Fibroblast of skin of back (primary cell): ENCODE measurements at places on chromosomes 13 and 19.

DNA sequence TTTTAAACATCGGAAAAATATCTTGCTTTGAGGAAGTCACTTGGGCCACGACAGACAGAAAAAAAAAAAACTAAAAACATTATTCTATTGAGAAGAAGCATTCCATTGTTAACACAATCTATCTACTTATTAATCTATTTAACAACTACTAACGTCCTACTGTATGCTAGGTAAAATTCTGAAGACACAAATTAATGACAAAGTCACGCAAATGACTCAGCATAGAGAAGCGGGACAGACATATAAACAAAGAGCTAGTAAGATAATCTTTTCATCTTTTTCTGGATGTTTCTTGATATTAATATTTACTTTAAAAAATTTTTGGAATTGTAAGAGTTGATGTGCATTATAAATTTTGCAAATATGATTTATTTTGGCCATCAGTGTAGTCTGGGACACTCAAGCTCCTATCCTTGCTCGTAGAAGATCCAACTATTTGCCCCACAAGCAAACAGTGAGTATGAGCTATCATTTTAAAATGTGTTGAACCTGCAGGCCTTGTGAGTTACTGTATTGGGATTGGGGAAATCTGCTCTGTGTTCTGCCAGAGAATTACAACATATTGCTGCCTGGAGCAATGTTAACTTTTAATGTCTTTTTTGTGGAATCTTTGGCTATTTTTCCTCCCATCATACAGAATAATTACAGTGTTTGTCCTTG lies 109.1 kb downstream of the PCDH9 start:
- DNase-seq: peak; percentile 22

- DNase-seq: peak; percentile 21
These were observed 40.9 kb upstream of the UFM1 start for GRCh38 chr13:38308736-38309135.

GRCh38 chr13:23666582-23666981 lies 96.4 kb downstream of the TNFRSF19 start:
- DNase-seq: no peak

- DNase-seq: no peak
These were observed 22.1 kb downstream of the ARID3A start for GRCh38 chr19:947707-948539.

DNA sequence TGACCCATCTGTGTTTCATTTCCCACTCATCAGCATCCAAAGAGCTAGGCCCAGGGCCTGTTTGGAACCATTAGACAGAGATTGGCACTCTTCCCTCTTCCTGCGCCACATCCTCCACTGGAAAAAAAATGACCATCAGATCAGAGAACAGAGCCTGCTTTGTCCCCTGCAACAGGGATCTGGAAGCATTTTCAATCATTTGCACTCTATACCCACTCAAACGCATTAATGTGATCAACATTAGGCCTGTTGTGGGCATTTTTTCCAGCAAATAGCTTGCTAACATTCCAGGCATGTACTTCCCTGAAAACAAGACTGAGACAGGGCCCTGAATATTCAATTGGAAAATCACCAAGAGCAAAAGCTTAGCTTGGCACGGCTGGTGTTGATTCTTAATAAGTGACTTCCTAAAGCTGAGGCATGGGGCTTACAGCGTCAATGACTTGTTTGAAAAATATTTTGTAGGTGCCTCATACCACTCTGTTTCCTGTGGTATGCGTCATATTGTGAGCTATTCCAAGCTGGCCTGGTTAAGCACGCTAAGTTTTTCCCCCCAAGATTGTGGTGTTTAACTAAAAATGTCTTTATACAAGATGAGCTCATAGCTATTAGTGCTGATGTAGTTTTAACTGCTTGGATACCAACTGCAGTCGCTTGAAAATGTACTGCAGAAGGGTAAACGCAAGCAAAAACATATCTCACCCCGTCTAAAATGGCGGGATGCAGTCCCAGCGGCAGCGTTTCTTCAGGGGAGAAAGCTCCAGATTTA lies 404.4 kb downstream of the SPRY2 start:
- peak; percentile 100 for DNase-seq

DNA sequence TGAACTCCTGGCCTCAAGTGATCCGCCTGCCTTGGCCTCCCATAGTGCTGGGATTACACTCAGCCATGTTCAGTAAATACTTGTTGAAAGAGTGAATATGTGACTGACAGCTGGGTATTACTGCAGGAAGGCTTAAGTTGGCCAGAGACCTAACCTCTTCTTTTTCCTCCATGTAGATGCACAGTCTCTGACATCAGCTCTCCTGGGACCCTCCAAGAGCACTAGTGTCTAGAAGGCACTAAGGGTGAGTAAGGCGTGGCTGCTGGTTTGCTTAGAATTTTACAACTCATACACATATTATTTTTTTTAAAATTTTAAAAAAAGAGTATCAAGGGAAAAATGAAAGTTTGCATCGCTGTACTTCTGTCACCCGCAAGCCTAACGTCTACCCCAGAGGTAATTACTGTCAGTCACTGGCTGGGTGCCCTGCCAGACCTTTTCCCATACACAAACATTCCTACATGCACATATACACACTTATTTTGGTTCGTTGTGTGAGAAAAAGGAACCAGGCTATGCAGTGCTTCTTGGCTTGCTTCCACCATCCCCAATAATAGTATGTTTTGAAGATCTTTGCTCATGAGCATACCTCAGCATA lies 122.0 kb downstream of the SIPA1L3 start:
- peak; percentile 93 for DNase-seq

DNA sequence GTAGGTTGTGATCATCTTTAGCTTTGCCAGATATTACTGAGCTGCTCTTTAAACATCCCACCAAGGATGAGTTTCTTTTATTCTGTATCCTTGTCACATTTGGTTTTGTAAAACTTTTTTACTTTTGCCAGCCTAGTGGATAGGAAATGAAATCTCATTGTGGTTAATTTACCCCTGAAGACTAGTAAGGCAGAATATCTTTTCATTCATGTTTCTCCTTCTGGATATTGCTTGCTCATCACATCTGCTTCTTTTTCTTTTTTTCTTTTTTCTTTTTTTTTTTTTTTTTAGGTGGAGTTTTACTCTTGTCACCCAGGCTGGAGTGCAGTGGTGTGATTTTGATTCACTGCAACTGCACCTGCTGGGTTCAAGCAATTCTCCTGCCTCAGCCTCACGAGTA lies 31.3 kb downstream of the SIPA1L3 start:
- no peak for DNase-seq

GRCh38 chr19:4007021-4007835 lies at the start of gene PIAS4:
Gene PIAS4, plus strand, starts transcription at chr19:4007736. Its CDS starts 25 bp downstream, at chr19:4007761.
- DNase-seq: peak; percentile 94

GRCh38 chr13:112970552-112971287 lies 1.7 kb downstream of the MCF2L start:
- DNase-seq: no peak

DNA sequence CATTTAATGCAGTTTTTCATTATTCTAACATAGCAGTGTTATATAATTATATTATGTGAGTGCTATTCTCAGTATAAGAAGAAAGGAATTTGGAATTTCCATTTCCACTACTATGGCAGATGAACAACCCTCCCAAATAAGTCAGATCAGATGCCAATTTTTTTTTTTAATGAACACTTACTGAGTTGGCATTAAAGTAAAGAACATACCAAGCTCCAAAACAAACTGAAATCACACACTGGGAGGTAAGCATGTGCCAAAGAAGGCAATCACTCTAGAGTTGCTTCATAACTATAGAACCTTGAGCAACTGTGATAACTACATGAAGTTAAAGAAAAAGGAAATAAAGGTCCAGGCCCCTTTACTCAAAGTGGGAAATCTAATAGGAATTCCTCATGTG lies 90.3 kb downstream of the RNF17 start:
- DNase-seq: no peak

GRCh38 chr19:18514800-18515682 lies 6.8 kb downstream of the ELL start:
- no peak for DNase-seq

DNA sequence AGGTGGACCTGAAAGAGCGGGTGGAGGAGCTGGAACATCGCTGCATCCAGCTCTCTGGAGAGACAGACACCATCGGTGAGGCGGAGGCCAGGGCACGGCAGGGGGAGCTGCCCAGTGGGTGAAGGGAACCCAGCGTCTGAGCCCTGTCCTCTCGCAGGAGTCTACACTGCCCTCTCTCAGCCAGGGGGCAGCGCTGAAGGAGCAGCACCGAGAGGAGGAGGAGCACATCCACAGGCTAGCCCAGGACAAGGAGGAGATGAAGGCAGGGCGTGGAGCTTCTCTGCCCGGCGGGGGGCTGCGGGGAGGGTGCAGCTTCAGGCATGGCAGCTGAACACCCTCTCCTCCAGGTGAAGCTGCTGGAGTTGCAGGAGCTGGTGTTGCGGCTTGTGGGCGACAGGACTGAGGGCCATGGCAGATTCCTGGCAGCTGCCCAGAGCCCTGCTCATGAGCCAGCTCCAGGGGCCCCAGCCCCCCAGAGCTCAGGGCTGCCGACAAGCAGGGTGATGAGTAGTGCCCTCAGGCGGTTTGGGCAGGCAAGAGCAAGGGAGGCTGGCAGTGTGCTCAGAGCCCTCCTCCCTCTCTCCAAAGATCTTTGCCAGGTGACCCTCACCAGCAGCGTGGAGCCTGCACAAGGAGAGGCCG lies 31.4 kb upstream of the ZNF492 start:
- no peak for DNase-seq

DNA sequence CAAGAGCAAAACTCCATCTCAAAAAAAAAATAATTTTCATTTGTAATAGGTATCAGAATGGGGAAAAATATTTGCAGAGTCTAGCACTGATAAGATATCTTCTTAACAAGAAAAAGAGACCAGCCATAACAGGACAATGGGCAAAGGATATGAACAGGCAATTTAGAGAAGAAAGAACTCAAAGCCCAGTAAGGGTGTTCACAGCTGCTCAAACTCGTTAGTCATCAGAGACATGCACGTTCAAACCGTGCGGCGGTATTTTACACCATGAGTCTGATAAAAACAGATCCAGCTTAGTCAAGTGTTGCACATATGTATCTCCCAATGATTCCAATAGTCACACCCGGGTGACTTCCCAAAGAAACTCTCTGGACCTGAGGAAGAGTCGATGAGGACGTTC lies 13.7 kb upstream of the NCCRP1 start:
- no peak for DNase-seq

GRCh38 chr19:55486971-55487923 lies 989 bp upstream of the SSC5D start:
- peak; percentile 97 for DNase-seq

GRCh38 chr13:98261165-98261702 lies 84.2 kb upstream of the RNF113B start:
- DNase-seq: peak; percentile 37

GRCh38 chr19:2385053-2385721 lies 25.1 kb downstream of the TMPRSS9 start:
- peak; percentile 75 for DNase-seq

DNA sequence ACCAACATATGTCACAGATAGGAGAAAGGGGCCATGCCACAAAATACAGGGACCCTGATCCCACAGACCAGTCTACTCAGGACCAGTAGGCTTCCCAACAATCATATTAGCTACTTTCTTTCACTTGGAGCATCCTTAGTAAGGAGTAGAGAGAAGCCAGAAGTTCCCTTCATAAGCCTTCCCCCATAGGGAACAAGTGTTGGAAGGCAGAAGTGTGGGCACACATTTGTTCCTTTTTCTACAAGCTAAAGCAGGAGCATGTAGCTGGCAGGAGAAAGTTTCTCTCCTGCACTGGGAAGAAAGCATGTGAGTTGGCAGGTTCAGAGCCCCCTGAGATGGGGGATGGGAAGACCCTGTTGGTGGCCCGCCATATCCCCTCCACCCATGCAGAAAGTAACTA lies 165.4 kb downstream of the KCTD12 start:
- no peak for DNase-seq

- DNase-seq: no peak
These were observed 614.8 kb downstream of the DACH1 start for GRCh38 chr13:71252184-71252704.

- DNase-seq: no peak
These were observed 45.0 kb upstream of the SLC15A1 start for GRCh38 chr13:98797456-98797855.

DNA sequence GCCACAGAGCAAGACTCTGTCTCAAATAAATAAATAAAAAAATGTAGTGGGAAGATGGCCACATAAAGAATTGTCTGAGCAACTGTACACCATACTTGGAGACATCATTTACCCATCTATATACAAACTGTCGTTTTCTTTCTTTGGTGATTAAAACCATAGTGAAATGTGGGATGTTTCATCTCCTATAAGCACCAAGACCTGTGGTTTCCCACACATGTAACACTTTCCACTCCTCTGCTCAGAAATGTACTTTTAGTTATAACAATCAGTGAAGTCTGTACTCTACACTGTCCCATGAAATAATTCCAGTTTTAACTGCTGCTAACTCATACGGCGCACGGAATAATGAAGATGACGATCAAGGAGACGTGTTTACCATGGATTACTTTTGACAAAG lies 18.3 kb downstream of the PDCD5 start:
- no peak for DNase-seq

DNA sequence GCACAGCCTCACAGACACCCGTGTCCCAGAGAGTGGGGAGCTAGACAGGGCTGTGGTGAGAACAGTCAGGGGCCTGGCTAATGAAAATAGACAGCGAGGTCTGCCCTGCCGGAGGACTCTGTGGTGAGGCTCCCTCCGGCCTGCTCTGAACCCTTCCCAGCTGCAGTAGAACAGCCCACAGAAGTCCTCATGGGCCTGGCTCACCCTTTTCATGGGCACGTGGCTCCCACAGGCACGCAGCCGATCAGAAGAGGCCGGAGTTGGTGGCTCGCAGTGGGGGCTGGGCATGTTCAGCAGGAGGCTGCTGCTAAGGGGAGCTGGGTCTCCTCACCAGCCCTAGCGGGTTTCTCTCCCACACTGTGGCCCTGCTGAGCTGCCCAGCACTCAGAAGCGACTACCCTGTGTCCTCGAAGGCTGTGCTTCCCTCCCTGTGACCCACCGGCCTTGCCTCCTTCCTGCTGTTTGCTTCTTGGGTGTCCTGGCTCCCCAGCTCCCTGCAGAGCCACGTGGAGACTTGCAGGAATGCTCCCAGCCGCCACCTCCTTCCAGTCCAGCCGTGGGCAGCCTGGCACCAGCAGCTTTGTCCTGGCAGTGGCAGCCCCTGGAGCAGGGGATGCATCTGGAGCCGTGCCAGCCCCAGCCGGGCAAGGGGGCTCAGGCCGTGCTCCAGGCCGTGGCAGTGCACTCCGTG lies 138.7 kb downstream of the KDM4B start:
- DNase-seq: peak; percentile 23

DNA sequence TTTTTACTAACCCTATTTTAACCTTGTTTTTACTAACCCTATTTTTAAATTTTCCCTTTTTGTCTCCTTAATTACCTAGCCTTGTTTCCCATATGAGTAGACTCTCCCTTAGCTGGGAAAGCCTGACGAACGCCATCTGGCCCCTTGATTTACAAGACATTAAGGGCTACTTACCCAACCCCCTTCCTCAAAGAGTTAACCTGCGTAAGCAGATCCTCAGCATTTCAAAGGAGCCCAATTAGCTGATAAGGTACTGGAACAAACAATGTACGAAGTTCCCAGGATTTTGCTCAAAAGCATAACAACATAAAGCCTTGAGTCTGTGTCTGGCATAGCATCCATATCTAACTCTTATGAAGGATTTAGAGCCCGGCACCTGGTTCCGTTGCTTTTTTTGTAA lies 4.7 kb upstream of the MVB12A start:
- no peak for DNase-seq

- no peak for DNase-seq
These were observed 2.2 kb upstream of the IRS2 start for GRCh38 chr13:109788372-109789111.
